ENCODE measurements at places on chromosomes 3 and 15.

- H3K27ac ChIP-seq: no peak overlapping the region
- no peaks in the 10 kb centered on the region for H3K4me1 ChIP-seq
- no peaks in the 10 kb centered on the region for H3K36me3 ChIP-seq
Measured at GRCh38 chr3:27244374-27244773, 124.8 kb downstream of the NEK10 start.

DNA sequence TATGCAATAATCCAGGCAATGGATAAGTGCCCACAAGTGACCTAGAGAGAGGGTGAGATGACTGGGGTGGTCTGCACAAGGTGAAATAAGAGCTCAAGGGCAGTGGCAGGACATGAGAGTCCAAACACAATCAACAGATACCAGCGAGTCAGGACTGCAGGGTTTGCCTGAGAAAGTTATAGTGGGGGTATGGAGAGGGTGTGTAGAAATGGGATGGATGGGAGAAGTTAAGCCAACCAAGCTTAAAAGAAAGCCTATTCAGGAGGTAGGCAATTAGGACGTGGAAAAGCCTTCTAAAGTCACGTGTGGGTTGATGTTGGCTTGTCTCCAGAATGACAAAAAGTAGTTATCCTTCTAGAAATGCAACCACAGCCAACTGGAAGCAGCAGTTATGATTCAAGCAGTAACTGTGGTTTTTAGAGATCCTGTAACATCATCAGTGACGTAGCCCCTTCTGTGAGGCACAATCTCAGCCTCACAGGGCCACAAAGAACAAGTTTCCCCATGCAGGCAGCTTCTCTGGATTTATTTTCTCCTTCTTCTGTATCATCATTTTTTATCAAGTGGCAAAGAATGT, 56.1 kb downstream of the FAM174B start:
- peaks cover 46% of the 10 kb centered on the region for H3K27me3 ChIP-seq
- no peak overlapping the region for H3K27ac ChIP-seq
- no peaks in the 10 kb centered on the region for H3K36me3 ChIP-seq
- DNase-seq: no peak

- H3K27ac ChIP-seq: no peak overlapping the region
- no peaks in the 10 kb centered on the region for H3K27me3 ChIP-seq
- no peaks in the 10 kb centered on the region for H3K4me1 ChIP-seq
- H3K36me3 ChIP-seq: no peaks in the 10 kb centered on the region
Measured at GRCh38 chr15:27835233-27835939, 263.7 kb downstream of the OCA2 start.

GRCh38 chr3:77146004-77146403, 106.1 kb downstream of the ROBO2 start:
- H3K4me3 ChIP-seq: no peak overlapping the region
- no peaks in the 10 kb centered on the region for H3K27me3 ChIP-seq
- no peak overlapping the region for H3K27ac ChIP-seq
- H3K4me1 ChIP-seq: peaks cover 11% of the 10 kb centered on the region
- no peaks in the 10 kb centered on the region for H3K36me3 ChIP-seq
- DNase-seq: no peak

All from Calu3 (cell line).